Activated CD4-positive, alpha-beta T cell treated with anti-CD3 and anti-CD28 coated beads, Interleukin-2, amount 10 ng/mL, durations not matched to agents 24 days and 14 days (primary cell): ENCODE measurements at places on chromosomes 7 and 10.

DNA sequence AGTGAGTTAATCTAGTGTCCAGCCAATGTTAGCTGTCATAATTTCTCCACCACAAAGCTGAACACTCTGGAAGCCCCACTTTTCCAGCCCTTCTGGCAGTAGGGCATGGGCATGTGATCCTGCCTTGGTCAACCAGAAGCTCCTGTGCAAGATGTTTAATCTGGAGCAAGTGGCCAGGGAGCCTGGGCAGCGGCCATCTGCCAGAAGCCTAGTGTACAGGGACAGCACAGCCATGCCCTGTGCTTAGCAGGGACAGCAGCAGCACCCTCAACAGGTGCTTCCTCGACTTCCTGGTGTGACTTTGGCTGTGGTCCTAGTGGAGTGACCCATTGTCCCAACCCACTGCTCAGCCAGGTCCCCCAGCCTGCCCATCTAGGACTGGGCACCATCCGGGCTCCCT is 10.3 kb downstream of the RBP3 start:
- DNase-seq: no peak

DNA sequence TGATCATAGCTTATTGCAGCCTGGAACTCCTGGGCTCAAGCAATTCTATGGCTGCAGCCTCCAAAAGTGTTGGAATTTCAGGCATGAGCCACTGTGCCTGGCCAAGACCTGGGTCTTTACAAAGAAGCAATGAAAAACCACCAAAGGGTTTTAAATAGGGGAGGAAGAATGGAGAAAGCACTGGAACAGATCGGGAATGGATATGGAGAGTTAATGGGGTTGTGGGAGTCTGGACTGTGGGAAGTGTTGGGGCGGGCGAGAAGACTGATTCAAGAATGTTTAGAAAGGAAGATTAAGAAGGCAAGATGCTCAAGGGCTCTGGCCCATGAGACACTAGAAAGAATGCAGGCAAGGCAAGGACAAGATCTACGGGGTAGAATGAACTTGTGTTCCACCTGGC is 98.5 kb downstream of the CARD11 start:
- DNase-seq: no peak

DNA sequence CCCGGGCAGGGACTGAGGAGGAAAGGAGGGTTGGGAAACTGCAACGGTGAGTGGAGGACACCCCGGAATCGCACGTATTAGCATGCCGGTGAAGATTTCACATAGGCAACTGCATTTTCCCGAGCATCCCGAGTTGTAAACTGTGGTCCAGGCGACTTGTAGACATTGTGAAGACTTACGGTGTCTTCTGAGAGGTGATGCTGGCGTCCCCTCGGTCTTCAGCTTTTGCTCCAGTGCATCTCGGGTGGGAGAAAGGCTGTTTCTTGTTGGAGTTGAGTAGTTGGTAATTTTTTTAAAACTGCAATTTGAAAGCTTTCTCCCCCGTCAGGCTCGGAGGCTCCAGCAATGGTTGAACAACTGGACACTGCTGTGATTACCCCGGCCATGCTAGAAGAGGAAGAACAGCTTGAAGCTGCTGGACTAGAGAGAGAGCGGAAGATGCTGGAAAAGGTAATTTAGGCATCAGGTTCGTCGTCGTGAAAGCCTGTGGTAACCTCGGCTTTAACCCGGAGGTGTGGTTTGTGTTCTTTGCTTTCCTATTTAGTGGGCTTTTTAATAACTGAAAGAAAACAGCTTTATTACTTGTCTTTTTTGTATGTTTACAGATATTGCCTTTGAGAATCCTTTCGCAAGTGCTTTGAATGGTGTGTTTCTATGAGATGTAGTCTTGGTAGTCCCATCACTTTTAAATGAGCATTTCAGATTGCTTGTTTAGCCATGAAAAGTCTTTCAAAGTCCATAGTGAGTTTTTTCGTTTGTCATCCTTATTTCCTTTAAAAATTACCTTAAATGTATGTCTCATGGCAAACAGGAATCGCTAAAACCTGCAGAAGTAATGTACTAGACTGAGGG is 687 bp downstream of the HELLS start:
- no peak for DNase-seq

DNA sequence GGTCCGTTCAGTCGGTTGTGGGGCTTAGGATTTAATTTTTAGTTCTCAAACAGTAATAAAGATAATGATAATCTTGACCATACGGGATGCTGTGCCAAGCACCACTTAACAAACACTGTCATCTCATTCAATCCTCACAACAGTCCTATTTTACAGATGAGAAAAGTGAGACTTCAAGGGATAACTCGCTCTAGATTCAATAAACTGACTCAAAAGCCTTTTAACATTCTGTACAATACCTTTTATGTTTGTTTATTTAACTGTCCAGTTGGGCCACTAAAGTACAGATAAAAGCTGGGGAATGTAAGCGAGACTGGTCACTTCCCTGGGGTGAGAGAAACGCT is 437 bp upstream of the CFAP69 start:
- no peak for DNase-seq

DNA sequence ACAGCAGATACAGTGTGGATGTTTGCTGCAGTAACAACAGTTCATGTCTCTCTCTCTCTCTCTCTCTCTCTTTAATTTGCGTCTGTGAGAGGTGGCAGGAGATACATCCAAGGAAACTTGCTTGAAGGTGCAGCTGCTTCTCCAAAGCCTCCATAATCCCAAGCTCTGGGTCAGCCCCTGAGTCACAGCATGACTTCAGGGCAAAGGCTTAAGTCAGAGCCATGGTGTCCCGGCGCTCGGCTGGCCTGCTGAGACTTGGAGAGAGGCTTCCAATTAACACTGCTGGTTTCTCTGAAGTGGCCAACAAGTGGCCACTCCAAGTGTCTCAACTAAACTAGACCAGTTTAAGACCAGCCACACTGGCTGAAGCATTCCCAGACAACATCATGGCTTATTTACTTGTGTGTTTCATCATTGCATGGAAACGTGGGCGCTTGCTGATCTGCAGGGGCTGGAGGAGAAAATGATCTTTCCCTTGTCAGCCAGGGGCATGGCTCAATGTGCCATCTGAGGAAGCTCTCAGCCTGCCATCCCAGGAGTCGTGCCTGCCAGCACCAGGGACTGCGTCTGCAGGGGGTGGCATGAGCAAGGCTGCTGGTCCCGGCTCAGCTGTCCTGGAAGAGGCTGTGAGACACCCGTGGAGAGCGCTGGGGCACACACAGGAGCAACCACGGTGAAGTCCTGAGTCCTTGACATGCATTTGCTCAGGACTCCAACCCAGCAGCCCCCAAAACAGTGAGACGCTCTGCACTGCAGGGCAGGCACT is 254.2 kb downstream of the COBL start:
- DNase-seq: no peak

DNA sequence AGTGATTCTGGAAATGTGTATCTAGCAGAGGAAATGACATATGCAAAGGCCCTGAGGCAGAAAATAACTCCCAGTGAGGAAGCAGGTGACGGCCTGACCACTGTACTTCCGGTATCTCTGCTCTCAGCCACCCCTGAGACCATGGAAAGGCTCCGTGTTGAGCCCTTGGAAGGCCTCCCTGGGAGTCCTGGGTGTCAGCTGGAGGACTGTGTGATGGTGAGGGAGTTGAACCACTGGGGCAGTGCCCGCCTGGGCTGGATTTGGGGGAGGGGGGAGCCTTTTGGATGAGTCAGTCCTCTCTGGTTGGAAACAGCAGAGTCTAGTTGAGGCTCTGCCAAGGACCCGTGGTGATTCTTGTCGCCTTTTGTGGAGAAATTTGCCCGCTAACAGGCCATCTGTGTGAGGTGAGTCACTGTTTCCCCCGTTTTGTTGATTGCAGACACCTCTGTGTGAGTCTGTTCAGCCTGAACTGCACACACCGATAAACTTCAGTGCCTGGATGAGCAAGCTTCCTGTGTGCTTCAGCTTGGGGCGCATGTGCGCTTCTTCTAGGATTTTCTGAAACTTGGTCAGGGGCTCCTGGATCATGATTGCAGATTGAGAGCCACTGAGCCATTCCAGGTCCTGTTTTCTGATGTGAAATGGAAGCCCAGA is 98.6 kb downstream of the GRK5 start:
- peak; percentile 95 for DNase-seq

- peak; percentile 91 for DNase-seq
Observed at GRCh38 chr7:155190688-155191087, 107.0 kb upstream of the INSIG1 start.

DNA sequence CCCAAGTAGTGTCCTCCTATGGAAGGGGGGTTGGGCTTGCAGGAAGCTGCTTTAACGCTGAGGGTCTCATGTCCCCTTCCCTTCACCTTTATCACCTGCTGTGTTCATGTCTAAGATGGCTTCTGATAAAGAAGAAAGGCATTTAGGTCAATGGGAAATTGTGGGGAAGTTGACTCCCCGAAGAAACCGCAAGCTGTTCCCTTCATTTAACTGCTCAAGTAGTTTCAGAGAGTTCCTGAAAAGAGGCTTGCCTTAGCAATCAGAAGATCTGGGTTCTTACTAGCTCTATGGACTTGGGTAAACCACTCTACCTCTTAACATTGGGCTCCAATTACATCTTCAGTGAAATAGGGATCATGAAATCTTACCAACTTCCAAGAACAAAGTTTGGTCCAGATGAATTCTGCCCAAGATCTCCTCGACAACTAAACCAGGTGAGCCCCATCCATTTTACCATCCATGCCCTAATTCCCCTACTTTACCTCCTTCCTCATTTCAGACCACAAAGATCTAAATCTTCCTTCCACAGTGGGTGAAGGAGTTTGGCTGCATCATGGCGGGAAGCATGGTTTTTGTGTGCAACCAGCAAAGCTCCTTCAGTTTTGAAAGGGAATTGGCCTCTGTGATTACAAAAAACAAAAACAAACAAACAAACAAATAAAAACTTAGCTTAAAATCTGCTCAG is 30.4 kb upstream of the UCN3 start:
- DNase-seq: no peak

DNA sequence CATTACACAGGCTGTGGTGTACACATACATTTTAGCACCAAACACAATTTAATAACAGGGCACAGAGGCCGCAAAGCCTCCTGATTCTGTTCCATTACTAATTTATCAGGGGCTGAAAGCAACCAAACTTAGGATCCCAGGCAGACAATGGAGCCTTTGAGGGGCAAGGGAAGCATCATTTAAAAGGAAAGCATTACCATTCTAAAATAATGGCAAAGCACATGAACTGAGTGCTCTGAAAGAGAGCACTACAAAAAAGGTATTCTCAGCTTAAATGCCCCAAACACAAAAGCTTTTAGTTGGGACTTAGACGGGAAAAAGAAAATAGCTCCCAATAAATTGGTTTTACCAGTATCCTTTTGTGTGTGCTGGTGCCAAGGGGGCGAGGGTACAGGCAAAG is 282.0 kb upstream of the ETV1 start:
- no peak for DNase-seq
